ENCODE measurements at places on chromosomes 6 and 20.

GRCh38 chr6:23524548-23524947, 601.5 kb upstream of the NRSN1 start:
- no peak for DNase-seq

DNA sequence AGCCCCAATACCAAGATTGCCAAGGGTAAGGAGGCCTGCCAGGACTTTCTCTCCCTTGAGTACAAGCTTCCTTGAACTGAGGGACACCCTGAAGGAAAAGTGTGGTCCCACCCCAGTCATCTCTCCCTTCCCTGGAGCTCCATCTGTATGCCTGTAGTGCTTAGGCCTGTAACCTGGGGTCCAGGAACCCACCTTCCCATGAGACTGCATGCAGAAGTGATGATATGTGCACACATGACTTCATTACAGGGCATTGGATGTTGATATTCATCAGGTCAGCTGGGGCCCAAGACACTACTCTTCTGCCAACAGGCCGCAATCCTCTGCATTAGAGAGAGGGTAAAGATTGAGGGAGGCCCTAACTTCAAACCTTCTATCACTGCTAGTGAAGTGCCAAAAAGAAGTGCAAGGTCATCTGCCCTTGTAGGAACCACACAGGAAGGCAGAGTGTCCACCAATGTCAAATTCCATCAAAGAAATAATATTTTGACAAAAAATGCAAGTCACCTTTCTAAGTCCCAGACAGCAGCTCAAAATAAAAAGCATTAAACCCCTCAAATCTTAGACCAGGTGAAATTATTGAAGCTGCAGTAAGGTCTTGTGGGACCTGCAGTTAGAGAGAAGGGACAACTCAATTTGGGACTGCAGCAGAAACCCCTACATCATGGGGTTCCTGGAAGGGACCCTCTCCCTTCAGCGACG, 5.1 kb downstream of the HLA-F start:
- no peak for DNase-seq

DNA sequence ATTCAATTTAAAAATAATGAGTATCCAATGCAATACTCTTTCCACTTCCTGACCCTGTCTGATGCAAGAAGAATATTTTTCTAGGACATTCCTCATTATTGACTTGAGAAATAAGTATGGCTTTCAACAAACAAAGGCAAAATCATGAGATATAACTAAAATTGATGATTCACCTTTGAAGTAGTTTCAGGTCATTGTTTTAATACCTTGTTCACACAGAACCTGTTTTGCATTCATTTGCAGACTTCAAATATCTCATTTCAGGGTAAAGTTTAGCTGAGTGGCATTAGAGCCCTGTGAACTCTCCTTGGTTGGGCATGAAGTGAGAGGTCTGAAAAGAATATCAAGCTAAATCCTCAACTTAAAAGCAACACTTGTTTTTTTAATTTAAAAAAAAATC, 309.2 kb downstream of the NRN1 start:
- DNase-seq = no peak

- no peak for DNase-seq
Observed at GRCh38 chr6:150410906-150411305, 42.1 kb downstream of the IYD start.

DNA sequence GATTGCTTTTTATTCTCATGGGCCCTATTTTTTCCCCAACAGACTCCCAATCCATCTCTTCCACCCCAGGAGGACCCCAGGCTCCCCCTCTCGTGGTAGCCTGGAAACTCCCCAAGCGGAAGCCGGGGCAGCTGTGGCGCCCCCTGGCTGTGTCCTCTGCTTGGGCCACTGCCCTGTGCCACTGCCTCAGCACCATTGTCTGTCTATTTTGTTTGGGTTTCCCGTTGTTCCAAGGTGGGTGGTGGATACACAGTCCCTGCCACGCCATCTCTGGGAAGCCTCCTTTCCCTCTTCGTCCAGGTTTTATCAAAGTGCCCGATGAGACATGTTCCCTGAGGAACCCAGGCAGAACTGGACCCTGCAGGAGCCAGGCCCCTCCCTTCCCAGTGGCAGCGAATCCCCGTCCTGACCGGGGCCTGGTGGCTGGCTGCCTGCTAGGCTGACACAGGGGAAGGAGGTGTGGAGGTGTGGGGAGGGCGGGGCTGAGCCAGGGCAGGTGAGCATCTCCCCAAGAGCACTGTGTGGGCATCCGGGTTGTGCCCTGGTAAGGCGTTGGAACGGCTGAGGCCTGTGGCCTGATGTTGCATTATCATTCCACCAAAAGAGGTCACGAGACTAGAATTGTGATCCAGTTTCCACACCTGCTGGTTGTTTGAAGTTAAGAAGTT, 228.2 kb downstream of the CDH4 start:
- DNase-seq = no peak

- peak; percentile 33 for DNase-seq
Observed at GRCh38 chr6:75117701-75118100, 88.2 kb downstream of the COL12A1 start.

DNA sequence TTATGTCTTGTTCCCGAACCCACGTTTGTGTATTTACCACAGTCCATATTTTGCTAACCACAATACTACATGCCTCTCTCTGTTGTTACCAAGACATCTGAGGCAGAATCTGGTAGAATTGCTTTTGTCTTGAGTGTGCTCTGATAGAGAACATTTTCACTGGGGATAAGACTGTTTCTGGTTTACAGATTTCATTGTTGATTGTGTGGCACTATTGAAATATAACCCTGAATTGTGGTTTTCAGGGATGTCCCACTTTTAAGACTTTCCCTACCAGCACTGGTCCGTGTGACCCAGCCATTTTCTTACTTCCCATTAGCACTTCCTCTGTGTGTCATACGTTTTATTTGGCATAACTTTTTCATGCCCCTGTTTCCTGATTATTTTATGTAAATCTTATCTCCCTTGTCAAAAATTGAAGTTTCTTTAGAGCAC, 12.2 kb downstream of the NCOA7 start:
- no peak for DNase-seq

DNA sequence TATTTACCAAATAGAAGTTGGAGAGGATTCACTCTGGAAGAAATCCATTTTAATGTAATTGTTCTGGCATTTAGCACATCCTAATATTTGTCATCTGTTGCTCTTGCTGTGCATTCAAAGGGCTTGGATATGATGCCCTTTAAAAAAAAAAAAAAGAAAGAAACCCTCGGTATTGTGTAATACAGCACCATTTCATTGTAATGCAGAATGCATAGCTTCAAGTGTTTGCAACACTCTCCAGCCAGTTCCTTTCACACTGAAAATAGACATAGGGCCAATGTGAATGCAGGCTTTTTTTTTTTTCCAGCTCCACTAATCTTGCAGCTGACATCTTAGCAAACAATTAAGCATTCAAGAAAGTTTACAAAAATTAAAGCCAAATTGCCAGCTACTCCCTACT, 197.4 kb upstream of the POU3F2 start:
- DNase-seq = no peak

DNA sequence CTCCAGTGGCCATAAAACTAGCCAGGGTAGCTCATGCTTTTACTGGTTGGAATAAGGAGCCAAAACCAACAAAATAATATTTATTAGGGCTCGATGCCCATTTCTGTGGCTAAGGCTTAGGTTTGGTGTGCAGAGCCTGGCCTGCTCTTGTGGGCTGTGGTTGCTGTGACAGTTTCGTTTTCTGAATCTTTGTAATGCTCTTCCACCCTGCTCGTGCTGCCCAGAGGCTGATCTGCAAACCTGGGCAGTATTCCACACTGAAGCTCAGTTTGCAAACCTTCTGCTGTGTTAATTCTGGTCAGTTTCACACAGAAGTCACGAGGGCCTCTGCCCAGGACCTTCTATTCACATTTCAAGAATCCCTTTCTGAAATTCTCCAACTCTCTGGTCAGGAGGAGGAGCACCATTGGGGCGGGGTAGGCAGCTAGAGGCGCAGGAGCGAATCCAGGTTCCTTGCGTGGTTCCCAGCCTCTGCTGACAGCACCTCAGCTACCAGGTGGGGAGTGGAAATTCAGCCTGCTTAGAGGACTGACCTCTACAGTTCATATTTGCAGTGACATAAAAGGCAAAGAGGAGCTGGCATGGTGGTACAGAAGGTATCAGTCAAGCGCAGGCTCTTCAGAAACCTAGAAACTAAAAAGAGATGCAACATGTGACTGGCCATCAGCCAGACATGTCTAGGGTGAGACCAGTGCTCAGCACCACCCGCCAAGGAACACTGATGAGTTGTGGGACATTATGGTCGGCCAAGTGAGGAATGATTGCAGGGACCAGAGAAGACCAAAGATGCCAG, 14.3 kb upstream of the C20orf144 start:
- DNase-seq = peak; percentile 32

DNA sequence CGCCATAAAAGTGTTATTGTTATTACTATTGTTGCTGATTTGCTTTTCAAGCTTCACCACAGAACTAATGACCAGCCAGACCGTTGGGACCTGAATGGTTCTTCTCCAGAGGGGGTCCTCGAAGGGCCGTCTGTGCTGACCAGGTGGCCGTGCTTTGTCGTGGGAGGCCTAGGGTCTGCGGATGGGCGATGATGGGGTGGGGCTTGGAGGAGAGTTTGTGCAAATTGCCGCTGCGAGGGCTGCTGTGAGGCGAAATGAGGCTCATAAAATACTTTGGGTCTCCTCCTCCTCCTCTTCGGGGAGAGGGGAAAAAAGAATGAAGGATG, 6.0 kb upstream of the ZBTB22 start:
- no peak for DNase-seq

DNA sequence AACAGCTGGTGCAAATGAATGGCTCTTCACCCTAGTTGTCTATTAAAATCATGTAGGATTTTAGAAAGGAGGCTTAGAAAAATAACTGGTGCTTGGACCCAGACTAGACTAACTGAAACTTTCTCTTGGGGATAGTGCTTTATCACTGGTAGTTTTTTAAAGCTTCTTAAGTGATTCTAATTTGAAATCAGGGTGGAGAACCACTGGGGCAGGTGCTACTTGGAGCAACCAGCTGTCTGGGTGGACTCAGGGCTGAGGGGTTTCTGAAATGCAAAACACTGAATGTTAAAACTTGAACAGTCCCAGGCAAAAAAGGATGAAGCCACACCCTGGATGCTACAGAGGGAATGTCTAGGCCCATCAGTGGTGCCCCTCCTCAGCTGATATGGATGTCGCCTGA, 81.2 kb downstream of the PXDC1 start:
- no peak for DNase-seq

DNA sequence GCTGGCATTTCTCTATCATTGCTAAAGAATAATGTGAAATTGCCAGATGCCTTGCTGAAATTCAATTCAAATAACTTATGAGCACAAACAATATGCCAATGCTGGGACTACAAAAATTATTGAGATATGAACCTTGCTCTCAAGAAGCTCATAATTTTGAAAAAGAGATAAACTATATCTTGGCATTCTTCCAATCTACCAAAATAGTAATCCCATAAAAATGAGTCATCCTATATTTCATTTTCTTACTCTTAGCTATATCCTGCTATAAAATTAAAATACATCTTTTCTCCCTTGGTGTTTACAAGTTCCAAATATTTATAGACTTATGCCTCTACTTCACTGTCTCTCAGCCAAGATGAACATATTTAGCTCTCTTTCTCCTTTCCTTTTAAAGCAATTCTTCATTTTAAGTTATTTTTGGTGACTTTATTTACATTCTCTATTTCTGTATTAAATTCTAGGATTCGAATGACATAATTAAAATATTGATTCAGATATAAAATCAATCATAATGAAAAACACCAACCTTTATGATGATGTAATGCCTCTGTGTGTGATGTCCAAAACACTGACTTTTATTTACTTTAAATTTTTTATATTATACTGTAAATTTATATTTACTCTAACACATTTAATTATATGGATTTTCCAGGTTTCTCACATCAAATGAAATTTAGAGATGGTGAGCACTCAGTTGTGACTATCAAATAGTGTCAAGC, 152.6 kb downstream of the CDK19 start:
- DNase-seq = no peak

DNA sequence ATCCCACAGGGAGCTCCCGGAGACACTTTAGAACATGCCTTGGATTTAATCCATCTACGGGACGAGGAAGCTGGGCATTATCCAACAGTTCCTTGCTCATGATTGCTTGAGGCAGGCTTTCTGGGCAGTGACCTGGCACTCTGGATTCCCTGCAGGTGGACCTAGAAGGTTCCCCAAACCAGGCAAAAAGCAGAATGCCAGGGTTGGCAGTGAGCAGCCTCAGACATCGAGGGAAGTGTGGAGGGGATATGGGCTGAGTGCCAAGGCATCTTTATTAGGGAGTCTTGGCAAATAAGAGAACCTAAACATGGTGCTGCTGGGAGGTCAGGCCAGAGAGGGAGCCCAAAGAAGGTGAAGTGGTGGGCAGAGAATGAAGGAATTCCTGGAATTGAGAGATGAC, 158.5 kb downstream of the CD83 start:
- no peak for DNase-seq

- no peak for DNase-seq
Observed at GRCh38 chr20:18005170-18005989, 36.6 kb downstream of the MGME1 start.

DNA sequence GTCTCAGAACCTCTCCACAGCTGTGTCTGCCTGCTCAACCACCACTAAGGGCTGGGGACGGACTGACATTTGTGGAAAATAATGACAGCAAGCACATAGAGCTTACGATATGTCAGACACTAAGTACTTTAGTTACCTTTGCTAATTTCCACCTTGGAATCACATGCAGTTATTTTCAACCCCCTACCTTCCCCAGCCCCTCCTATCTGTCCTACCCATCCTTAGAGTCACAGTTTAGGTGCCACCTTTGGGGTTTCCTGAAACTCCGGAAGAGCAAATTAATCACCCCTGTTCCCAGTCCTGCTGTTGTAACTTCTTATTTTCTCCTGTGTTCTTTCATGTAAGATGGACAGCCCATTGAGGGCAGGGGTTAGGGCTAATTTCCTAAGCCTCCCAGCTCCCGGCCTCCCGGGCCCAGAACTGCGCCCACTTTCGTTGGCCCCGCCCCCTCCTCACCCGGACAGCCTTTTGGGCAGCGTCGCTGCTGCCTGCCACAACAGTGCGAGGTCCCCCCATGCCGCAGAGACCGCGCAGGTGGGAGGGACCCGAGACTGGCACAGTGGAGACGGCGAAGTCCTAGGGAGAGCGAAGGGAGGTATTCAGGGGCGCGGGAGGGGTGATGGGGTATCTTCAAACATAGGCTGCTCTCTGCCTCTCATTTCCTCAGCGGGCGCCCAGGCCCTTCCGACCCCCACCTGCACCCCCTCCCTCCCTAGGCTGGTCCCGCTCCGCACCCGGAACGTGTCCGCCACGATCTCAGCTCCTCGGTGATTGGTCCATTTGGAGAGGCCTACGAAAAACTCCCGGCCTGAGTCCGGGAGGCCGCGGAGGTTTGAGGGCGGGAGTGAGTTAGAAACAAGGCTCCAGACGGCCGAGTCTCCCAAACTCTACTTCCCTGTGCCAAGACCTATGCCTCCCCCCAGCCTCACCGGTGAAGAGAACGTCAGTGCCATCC, 1.1 kb downstream of the DDAH2 start:
- no peak for DNase-seq
